ENCODE measurements at places on chromosomes 4 and X.

GRCh38 chr4:37666625-37667071 is 19.5 kb downstream of the RELL1 start:
- DNase-seq = no peak

GRCh38 chr4:38101563-38101962 is 141.4 kb downstream of the PTTG2 start:
- no peak for DNase-seq

GRCh38 chr4:181739031-181739430 is 504.2 kb upstream of the TENM3 start:
- DNase-seq = no peak

DNA sequence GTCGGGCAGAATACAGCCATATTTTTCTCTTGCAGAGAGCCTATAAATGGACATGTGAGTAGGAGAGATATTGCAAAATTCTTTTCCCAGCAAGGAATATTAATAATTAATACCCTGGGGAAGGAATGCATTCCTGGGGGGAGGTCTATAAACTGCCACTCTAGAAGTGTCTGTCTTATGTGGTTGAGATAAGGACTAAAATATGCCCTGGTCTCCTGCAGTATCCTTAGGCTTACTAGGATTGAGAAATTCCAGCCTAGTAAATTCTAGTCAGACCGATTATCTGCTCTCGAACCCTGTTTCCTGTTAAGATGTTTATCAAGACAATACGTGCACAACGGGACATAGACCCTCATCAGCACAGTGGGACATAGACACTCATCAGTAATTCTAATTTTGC is 872.6 kb downstream of the FSTL5 start:
- no peak for DNase-seq

DNA sequence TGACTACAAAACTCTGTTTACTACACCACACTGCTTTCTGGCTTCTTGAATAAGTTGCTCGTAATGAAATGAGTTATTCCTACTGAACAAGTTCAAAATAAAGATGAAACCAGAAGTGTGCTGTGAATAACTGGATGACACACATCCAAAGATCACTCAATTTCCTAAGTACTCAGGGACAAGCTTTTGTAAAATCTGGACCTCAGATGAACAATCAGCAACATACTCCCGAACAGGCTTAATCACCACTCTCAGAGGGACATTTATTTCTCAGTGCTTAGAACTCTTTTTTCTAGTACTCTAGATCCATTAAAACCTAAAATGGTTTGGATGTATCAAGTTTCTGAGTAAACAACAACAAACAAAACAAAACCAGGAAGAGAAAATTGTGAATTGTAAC is 61.5 kb upstream of the EXOC1L start:
- DNase-seq = no peak

DNA sequence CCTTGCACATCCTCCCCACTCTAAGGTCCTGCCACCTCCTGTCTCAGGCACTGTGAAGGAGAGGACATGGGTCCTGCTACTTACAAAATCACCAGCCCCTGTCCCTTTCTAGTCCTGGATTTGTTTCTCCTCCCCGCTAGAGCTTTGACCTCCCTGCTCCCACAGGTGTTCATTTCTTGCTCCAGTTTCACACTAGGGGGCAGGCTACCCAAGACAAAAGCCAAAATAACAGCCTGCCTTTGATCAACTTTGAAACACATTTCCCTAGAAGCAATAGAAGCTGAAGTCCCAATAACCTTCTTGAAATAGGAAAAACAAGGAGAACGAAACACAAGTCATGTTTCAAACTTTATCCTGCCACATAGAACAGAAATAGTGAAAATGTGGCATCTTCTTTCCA is 164.4 kb downstream of the QDPR start:
- no peak for DNase-seq

DNA sequence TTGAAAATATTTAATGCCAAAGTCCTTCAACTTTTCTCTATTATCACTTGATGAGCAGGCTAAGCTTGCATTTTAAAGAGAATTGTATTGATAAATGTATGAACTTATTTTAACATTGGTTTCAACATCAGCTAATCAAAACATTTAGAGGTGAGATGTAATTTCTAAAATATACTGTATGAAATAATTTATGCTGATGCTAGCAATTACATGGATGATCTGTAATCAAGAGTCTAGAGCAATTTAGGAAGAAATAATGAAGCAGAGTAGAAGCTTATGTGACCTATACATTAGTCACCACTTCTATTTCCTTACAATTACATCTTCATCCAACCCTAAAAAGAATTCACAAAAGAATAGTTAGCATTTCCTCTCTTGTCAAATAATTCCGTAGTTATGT is 226.8 kb downstream of the KLHL4 start:
- no peak for DNase-seq

- DNase-seq = no peak
Observed at GRCh38 chr4:110085131-110085530, 113.3 kb downstream of the ELOVL6 start.

- no peak for DNase-seq
Observed at GRCh38 chr4:174713821-174714220, 115.2 kb downstream of the GLRA3 start.

- no peak for DNase-seq
Observed at GRCh38 chr4:7915875-7916242, 23.8 kb downstream of the AFAP1 start.

DNA sequence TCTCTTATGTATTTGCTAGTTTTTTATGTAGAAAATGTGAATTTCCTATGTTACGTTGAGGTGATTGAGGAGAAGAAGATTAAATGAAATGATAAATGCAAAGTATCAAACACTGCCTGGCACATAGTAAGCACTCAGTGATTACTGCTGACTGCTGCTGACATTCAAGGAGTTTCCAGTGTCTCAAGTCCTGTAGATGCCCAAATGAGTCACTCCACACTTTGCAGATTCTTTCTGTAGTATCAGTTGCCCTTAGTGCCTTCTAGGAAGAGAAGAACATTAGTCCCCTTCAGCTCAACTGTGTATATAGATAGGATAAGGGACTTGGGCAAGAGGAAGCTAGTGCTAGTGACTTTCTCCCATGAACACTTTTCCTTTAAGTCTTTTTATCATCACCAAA is 240.5 kb upstream of the TEX13A start:
- no peak for DNase-seq

DNA sequence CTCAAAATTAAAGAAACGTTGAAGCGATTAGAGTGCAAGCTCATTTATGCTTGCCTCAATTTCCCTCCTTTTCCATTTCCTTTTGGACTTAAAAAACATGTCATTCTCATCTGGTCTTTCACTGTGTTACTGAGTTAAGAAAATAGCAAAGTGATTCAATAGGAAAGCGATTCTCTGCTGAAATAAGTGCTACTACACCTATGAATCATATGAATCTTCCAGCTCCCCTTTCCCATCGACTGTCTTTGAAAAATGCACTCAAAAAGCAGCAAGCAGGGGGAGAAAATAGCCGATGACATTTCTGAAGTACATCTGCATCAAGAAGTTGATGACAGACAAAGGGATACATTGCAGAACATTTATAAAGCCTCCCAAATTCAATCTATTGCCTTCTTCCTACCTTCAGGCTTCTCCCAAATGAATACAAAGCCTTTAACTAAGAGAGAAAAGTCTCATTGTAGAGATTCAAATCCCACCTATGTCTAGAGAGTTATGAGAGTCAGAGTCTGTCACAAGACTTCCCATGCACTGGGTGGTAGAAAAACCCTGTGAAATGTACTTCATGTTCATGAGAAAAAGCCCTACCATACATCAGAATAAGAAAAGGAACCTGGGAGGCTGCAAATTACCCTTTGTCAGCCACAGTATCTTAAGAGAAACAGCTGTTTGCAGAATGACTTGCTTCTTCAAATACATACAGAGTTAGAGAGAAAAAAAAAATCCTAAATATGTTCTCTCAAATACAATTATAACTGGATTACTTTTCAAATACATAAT is 78.9 kb downstream of the MBNL3 start:
- DNase-seq = no peak

DNA sequence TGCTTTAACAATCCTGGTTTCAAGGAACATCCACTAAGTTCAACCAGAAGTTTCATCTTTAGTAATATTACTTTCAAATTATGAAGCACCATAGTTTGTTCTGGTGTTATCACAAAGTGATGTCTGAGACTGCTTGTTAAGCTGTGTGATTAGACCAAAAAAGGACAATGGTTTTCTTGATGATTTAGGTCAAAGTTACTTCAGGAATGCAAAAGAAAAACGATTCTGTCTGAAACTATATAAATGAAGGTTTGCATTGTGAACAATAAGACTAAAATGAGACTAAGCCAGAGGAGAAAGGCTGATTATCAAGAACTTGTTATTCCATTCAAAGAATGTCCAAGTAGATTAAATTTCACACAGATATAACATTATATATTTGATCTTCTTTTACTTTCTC is 122.4 kb upstream of the ETNPPL start:
- DNase-seq = no peak

DNA sequence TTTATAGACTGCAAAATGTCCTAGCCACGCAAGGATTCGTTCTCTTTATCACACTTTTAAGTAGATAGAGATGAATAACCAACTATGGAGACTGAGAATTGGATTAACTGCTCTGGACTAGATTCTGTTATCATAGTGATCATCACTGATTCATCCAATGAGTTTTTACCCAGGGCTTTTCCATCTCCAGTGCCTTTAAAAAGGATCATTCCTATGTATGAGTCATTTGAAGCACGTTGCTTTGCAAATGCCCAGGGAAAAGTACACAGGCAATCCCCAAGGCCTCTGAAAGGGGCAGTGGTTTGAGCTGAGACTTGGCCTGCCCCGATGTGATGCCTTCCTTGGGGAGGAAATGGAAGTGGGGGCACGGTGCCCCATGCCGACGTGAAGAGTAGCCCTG is 122.7 kb upstream of the PSAPL1 start:
- DNase-seq = no peak

- no peak for DNase-seq
Observed at GRCh38 chr4:168633064-168633463, 136.2 kb downstream of the PALLD start.

- DNase-seq = no peak
Observed at GRCh38 chr4:85132570-85132969, 166.1 kb upstream of the WDFY3 start.

DNA sequence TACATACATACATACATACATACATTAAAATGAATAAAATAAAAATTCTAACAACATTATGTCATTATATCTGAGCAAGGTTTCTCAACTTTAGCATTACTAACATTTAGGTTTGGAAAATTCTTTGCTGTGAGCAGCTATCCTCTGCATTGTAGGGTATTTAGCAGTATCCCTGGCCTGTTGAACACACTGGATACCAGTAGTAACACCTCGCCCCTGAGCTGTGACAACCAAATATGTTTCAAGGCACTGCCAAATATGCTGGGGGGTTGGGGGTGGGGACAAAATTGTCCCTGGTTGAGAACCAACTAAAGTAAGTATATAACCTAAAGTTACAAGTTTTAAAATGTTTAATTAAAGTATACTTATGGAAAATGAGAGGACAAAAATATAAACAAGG is 860.9 kb upstream of the FTHL17 start:
- no peak for DNase-seq

DNA sequence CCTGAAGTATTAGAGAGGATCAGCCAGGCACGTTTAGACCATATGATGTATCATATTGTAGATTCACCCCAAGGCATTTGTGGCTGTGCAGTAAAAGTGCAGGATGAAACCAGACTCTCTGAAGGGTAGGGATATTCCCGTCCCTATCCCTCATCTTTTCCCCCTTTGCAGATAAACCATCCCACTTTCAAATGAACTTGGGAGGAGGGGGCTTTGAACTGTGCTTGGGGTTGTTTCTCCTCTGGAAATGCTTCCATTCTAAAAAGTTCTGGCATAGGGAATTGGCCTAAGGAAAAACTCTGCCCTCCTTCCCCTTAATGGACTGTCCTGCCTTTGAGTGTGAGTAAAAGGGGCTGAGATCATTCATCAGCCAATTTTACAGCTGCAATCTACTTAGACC is 23.8 kb downstream of the SNCA start:
- DNase-seq = no peak

- no peak for DNase-seq
Observed at GRCh38 chrX:2517055-2517454, 16.3 kb upstream of the DHRSX start.

DNA sequence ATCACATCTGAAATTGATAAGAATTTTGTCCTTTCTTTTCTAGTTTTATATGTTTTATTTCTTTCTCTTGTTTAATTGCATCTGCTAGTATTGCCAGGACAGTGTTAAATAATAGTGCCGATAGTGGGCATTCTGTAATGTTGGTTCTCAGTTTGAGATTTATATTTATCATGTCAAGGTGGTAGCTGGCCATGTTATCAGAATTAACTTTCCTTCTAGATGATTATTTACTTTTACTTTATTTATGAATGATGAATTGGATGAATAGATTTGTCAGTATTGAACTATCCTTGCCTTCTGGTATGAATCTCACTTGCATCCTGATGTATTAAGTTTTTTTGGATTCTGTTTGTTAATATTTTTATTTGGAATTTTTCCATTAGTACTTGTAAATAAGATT is 42.7 kb downstream of the METAP1 start:
- DNase-seq = no peak

DNA sequence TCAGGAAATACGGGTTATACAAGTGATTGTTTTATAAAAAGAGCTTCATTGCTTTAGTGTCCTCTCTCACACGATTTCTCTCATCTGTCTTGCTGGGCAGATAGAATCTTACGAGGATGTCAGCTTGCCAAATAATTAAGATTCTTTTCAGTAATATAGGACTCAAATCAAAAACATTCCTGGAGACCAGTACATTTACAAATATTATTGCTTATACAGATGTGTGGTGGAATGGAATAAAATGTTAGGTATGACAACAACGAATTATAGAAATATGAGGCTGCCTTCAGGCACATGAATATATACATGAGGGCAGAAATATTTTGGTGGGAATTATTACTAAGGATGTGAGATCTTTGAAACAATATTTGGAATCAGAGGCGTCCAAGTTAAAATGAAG is 88.9 kb downstream of the GC start:
- no peak for DNase-seq

DNA sequence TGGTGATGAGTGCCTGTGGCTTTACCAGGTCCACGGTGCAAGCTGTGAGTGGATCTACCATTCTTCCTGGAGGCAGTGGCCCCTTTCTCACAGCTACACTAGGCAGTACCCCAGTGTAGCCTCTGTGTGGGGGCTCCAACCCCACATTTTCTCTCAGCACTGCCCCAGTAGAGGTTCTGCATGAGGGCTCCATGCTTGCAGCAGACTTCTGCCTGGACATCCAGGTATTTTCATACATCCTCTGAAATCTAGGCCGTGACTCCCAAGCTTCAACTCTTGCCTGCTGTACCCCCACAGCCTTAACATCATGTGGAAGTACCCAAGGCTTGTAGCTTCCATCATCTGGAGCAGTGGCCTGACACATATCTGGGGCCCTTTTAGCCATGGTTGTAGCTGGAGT is 90.1 kb downstream of the SH3BGRL start:
- DNase-seq = no peak

DNA sequence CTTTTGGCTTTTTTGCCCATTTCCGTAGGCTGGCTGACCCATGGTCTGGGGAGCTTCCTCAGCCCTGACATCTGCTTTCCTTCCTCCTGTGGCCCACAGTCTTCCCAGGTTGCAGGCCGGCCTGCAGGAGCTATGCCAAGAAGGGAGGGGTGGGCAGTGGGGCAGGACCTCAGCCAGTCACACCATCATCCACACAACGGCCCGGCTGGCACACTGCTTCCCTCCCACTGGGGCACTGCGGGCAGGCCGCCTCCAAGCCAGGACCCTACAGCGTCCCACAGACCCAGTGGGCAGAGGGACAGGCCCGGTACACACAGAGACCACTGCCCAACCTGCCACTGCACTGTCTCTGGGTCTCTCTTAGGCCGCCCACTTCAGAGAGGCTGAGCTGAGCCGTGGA is 38.0 kb downstream of the CTBP1 start:
- no peak for DNase-seq

- no peak for DNase-seq
Observed at GRCh38 chr4:156018383-156018782, 64.7 kb upstream of the CTSO start.

Data from stimulated activated CD8-positive, alpha-beta memory T cell treated with anti-CD3 and anti-CD28 coated beads, Interleukin-4, amount 100 ng/mL, for 1 hour (primary cell).